ENCODE measurements at places on chromosomes 5 and 9. TPM values are rescaled to one million over a fixed set of nuclear protein-coding genes. Genes with fewer than 3 reads are reported as not detected.

The NRG2 gene
- 0.54 TPM for total RNA-seq

GRCh38 chr9:87713988-87714330 is 12.0 kb upstream of the CTSL start:
- no peaks in the 10 kb centered on the region for H3K36me3 ChIP-seq
- H3K4me1 ChIP-seq: peaks cover 35% of the 10 kb centered on the region
- H3K4me3 ChIP-seq: peak overlapping the region; percentile 39
- no peak for DNase-seq
- H3K27me3 ChIP-seq: no peaks in the 10 kb centered on the region
- H3K27ac ChIP-seq: peak overlapping the region; percentile 92

DNA sequence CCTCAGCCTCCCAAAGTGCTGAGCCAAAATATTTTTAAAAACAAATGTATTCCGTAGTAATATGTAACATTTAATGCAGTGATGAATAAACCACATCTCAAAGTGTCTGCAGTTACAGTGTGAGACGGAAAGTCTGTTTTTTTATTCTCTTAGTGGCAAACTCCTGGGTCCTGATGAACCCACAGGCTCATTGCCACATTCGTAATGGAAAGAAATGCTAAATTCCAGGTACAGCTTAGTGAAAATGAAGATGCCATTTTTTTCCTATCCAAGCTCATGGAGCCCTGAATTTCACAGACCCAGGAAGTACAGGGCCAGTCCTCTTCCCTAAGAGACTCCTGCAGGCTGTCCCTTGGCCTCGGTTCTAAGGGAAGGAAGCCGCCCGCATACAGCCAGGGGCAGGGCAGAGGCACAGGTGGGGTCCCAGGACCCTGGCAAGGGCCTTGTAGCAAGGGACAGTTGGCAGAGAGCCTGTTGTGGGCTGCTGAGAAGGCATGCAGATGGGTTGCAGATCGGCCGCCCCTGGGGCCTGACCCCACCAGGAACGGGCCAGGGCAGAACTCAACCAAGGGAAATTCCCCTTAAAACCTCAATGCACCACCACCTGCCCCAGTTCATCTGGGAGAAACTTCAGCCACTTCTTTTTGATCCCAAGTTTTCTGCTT is 36.2 kb downstream of the IPPK start:
- no peak for DNase-seq
- H3K27me3 ChIP-seq: no peaks in the 10 kb centered on the region
- H3K27ac ChIP-seq: no peak overlapping the region
- no peaks in the 10 kb centered on the region for H3K4me1 ChIP-seq
- no peak overlapping the region for H3K4me3 ChIP-seq
- peaks cover 45% of the 10 kb centered on the region for H3K36me3 ChIP-seq

DNA sequence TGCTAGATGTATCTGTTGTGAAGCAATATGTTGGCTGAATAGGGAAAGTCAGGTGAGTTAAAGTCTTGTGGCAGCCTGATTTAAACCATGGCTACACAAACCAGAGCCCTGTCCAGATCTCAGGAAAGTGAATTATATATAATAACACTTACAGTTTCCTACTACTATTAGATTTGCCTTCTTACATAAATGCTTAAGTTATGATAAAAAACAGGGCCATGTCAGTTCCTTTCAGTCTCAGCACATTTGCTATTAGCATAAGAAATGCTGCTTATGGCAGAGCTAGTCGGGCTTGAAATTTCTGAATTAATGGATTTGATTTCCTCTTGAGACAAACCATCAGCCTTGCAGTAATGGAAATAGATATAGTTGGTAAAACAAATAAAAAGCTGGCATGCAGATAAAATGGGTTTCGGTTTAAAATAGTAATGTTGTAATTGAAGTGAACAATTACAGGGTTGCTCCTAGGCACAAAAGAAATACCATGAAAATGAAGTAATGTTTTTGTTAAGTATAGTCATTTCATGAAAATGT is 664.2 kb upstream of the ZNF608 start:
- H3K4me3 ChIP-seq: no peak overlapping the region
- H3K27ac ChIP-seq: peak overlapping the region; percentile 98
- H3K27me3 ChIP-seq: no peaks in the 10 kb centered on the region
- peaks cover 43% of the 10 kb centered on the region for H3K4me1 ChIP-seq

The EQTN gene
- total RNA-seq: not detected

GRCh38 chr5:56309262-56309826 is 76.2 kb upstream of the ANKRD55 start:
- no peak overlapping the region for H3K4me3 ChIP-seq
- H3K27ac ChIP-seq: no peak overlapping the region
- H3K27me3 ChIP-seq: peaks cover 2% of the 10 kb centered on the region

The BAAT gene
- 8.9 TPM for total RNA-seq

- DNase-seq: no peak
- H3K4me1 ChIP-seq: no peaks in the 10 kb centered on the region
- no peaks in the 10 kb centered on the region for H3K36me3 ChIP-seq
- H3K4me3 ChIP-seq: no peak overlapping the region
Observed at GRCh38 chr9:12441506-12441905, 251.7 kb upstream of the TYRP1 start.

The MLANA gene
- total RNA-seq: not detected

The SH2D3C gene
- total RNA-seq: 5.8 TPM

DNA sequence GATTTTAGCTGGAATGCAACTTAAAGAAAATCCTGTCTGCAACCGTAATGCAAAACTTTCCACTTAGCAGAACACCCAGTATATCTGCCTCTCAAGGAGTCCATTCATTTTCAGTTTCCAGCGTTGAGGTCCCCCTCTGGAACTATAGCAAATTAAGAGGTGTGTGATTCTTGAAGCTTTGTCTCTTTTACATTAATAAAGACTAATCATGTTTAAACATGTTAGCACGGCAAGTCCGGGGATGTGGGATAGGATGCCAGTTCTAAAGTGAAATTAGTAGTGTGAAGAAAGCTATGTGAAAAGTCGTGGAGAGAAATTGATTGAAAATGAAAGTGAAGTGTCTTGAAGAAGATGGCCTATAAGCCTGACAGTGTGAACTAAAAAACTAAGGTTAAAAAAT is 429.1 kb downstream of the NR2F1-AS1 start:
- no peaks in the 10 kb centered on the region for H3K36me3 ChIP-seq
- DNase-seq: no peak
- H3K4me1 ChIP-seq: peaks cover 13% of the 10 kb centered on the region
- no peaks in the 10 kb centered on the region for H3K27me3 ChIP-seq

DNA sequence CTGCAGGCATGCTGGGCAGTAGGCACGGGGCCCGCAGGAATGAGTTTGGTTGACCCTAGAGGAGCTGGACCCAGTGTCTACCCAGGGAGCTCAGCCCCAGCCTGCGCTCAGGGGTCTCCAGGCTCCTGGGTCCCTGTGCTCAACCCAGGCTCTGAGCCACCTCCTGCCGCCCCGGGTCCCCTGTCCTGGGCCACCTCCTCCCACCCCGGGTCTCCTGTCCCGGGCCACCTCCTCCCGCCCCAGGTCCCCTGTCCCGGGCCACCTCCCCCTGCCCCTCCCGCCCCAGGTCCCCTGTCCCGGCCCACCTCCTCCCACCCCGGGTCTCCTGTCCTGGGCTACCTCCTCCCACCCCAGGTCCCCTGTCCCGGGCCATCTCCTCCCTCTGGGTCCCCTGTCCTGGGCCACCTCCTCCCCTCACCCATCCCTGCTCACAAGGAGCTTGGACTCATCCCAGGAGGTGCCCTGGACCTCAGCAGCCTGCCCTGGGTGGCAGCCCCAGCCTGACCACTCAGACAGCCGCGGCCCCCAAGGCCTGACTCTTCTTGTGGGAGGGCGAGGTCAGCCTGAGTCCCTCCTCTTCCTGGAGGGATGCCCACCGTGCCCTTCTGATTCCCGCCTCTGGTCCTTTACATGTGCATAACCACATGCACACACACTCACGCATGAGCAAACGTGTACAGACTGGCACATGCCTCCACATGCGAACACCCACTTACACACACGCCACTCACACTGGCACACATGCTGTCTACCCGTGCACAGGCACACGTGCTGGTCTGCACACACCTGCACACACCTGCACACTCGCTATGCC is 2.4 kb downstream of the LCN12 start:
- H3K27me3 ChIP-seq: no peaks in the 10 kb centered on the region
- no peaks in the 10 kb centered on the region for H3K36me3 ChIP-seq
- no peak overlapping the region for H3K27ac ChIP-seq
- no peak overlapping the region for H3K4me3 ChIP-seq
- no peak for DNase-seq
- H3K4me1 ChIP-seq: peaks cover 7% of the 10 kb centered on the region

GRCh38 chr5:1383344-1383743 is 38.4 kb upstream of the CLPTM1L start:
- H3K4me1 ChIP-seq: peaks cover 9% of the 10 kb centered on the region
- H3K27me3 ChIP-seq: peaks cover 21% of the 10 kb centered on the region
- H3K4me3 ChIP-seq: no peak overlapping the region
- no peak for DNase-seq
- H3K27ac ChIP-seq: no peak overlapping the region
- H3K36me3 ChIP-seq: no peaks in the 10 kb centered on the region

GRCh38 chr9:137307255-137308056 is 5.4 kb upstream of the NRARP start:
- H3K4me3 ChIP-seq: no peak overlapping the region
- H3K36me3 ChIP-seq: no peaks in the 10 kb centered on the region
- no peaks in the 10 kb centered on the region for H3K27me3 ChIP-seq
- H3K27ac ChIP-seq: no peak overlapping the region
- peaks cover 13% of the 10 kb centered on the region for H3K4me1 ChIP-seq

DNA sequence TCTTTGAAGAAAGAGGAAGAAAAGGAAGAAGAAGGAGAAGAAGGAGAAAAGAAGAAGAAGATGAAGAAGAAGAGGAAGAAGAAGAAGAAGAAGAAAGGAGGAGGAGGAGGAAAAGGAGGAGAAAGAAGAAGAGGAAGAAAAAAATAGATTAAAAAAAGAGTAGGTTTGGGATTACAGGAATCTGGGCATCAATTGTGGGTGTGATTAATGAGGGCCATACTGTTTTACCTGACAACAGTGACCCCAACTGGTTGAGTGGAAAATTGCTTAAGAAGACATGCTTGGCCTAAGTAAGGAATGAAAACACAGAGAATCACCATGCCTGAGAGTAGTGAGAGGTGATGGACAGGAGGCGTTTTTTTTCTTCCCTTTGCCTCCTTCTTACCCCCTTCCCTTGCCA is 114.6 kb downstream of the FAM170A start:
- no peak overlapping the region for H3K27ac ChIP-seq
- no peak for DNase-seq
- H3K4me1 ChIP-seq: no peaks in the 10 kb centered on the region
- H3K27me3 ChIP-seq: no peaks in the 10 kb centered on the region

DNA sequence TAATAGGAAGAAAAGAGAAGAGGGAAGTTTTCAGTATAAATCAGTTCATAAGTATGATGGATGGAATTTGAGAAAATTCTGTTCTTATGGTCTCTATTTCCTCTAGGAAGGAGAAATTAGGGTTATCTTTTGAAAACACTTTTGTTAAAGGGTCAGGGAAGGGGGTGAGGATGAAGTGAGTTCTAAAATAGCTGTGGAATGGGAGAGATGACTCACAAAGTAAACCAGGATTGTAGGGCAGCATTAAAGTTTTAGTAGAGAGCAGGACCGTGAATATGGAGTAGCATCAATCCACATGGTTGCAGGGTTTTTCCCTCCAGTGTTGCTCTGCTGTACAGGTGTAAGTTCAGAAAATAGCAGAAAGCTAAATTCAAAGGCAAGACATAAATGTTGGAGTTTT is 32.4 kb downstream of the MUSK start:
- H3K4me1 ChIP-seq: peaks cover 6% of the 10 kb centered on the region
- H3K36me3 ChIP-seq: no peaks in the 10 kb centered on the region
- H3K4me3 ChIP-seq: no peak overlapping the region

Data from astrocyte (in vitro differentiated cells and primary cell).